ENCODE measurements at places on chromosomes 5 and 9.

- no peak for DNase-seq
Measured at GRCh38 chr5:75985077-75985476, 98.1 kb upstream of the SV2C start.

DNA sequence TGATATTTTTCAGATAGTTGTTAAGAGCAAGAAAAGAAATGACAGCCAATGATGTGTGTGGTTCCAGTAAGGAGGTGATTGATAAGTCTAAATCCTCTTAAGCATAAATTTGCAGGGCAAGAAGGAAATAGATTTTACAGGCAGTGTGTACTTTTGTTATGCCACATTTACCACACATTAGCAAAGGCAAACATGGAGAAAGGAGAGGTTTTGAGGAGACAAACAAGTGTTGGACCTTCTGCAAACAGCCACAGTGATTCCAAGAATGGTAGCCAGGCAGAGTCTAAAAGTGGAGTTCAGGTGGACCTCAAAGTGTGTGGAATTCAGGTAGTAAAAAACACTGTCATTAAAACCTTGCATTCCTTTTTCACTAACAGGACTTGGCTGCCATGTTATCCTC lies 295.9 kb upstream of the ITGA1 start:
- no peak for DNase-seq

GRCh38 chr9:35845824-35846771 lies 17.1 kb downstream of the TMEM8B start:
- DNase-seq: peak; percentile 69

DNA sequence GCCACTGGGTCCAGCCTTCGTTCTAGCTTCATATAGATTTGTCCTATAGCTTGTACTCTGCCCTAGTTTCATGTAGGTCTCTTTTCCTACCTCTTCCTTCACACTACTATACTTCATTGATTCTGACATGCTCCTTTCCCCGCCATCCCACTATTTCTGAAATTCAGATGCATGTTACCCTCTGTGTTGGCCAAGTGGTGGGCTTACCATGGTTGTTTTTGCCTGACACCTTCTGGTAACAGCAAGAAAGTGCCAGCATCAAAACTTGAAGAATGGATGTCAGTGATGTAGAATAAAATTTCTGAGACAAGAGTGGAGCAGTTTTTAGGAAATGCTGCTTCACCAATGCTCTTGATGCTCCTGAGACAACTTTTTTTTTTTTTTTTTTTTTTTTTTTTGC lies 19.5 kb upstream of the SERINC5 start:
- no peak for DNase-seq

DNA sequence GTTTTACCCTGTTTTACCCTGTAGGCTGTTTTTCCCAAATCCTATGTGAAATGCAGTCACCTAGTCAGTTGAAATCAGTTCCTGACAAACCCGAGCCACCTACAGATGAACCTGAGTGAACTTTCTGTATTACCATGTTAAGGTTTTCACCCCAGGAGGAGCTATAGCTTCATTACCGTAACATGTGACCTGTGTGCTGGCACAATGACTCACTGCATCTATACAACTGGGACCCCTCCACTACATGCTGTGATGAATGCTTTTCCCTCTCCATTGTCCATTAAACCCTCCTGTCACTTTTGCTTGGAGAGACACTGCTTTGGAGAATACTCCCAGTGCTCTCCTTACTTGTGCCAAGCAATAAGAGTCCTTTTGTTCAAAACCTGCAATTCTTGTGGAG lies 1974.8 kb downstream of the EFNA5 start:
- no peak for DNase-seq

- no peak for DNase-seq
Measured at GRCh38 chr9:33166231-33167083, 679 bp downstream of the B4GALT1 start.

DNA sequence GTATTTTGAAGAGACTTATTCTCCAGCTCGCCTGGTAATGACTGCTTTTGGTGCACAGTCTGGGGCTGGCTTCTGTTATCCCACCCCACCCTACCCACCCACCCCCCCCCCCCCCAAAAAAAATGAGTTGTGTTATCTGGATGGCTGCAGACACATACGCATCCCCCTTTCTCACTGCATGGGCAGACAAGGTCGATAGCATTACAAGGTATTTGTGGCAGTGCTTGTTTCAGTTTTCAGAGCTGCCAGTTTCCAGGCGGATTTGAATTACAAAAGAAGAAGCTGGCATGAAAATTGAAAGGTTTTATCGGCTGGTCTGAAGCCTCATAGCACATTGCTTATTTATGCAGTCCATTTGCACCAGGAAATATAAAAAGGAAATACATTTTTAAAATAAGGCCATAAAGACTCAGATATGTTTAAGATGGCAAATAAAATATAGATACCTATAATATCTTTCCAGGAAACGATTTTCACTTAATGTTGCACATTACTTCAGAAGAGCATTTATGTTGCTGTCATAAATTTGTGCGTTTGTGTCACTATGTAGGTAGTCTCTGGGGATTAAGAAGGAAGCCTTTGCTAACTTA lies 85.1 kb upstream of the GRHPR start:
- DNase-seq: no peak

DNA sequence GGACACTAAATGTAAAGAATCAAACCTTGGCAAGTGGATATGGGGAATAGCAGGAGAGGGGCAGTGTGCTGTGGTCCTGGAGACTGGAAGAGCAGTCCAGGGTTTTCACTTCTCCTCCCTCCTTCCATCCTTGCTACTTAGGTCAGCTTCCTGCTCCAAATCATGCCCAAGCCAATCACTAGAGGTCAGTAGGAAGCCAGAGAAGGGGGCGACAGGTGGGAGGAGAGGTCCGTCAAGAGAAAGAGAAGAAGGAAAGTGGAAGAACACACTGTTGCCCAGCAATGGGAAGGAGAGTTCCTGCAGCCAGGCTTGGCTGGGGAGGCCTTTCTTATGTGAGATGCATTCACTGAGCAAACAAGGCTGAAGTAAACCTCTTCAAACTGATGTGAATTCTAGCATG lies 289.6 kb downstream of the DTWD2 start:
- DNase-seq: peak; percentile 61

DNA sequence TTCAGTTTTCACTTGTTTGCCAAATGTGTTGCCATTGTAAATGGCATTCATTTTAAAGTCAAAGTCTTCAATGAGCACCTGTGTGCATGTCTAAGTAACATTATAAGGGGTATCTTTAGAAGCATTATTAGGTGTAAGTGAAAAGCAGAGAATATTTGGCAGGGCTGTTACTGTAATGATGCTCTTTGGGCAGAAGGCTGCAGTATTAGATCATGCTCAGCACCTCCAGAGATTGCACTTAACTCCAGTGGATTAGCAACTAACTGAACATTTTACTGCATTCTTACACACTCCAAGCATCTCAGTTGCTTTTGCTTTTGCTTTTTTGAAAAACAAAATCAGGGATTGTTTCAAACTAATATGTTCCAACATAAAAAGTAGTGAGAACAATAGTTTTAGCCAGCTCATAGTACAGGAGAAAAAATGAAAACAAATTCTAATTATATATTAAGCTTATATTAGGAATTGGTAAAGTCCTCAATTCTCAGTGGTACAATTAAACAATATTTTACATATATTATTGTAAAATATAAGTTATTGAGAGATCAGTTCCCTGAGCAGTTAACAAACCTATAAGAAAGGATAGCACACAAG lies 1740.9 kb upstream of the CDH9 start:
- DNase-seq: no peak

DNA sequence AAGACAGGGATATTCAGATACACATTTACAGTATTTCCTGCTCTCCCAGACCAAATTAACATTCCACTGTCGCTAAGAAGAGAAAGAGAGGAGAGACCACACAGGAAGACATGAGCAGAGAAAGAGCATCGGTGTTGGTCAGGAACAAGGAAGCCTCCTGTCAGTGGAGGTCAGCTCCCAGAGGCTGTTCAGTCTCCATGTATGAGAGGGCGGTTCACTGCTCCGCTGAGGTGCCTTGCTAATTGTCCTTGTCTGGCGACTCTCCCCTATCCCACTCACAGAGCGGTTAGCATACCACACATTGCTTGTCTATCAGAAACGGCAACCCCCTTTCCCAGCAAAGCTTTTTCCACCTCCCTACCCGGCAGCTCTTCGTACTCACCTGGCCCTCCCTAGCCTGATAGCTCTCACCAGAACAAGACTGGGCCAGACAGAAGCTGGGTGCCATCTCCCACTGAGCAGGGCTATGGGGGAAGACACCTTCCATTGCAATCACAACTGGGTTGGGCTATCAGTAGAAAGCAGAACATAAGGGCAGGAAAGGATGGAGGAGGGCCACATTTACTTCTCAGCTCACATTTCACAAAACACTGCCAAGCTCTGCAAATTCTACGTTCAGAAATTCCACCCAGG lies 58.6 kb upstream of the LMNB1 start:
- peak; percentile 99 for DNase-seq

DNA sequence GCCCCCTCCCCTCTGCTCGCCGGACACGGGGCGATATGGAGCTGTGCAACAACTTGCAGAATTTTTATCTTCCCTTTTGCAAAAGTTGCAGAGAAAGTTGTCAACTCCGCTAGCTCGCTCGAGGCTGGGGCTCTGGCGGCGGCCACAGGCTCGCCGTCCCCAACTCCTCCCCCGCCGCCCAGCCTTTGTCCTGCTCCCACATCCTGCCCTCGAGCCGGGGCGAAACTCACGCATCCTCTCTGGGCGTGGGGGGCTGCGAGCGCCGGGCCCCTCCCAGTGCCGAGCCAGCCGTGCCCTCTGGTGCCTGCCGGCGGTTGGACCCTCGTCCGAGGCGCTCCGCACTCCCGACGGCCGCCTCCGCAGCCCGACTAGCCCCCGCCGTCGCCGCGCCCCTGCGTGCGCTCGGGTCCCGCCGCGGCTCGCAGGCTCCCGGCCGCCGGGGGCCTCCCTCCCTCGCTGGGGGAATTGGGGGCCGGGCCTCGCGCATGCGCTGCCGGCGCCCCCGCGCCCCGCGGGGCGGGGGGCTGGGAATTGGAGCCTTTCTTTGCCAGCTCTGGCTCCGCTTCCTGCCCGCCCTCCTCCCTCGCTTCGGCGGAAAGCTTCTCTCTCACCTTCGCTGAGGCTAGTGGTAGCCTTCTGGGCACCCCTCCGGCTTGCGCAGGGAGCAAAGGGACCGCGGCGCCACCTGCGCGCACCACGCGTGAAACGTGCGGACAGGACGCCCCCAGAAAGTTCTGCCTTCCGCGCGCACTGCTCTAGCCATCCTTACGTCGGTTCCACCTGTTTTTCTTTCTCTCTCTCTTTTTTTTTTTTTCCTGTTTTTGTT lies at the start of gene CCNJL:
CCNJL (minus strand) TSS at position 431 of the 826 bp plus-strand sequence. CDS start 641 bp downstream, outside the sequence.
- peak; percentile 87 for DNase-seq

GRCh38 chr5:148791334-148791667 lies 35.1 kb upstream of the ADRB2 start:
- DNase-seq: no peak

GRCh38 chr9:89440548-89440947 lies 57.4 kb downstream of the SEMA4D start:
- DNase-seq: no peak

DNA sequence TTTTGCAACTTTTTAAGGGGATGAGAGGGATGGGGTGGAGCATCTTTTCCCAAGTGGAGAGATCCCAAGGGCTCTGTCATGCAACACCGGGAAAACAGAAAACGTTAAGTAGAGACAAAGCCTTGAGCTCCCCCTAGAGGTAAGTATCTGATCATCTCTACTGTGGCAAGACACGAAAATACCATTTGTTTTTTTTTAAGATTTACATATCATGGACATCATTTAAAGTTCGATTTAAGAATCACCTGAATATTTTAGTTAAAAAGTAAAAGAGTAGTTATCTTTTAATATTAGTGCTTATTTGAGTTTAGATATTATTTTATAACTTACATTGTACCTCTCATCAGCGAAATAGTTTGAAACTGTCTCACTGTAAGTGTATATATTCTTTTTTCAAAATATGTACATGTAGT lies 200.4 kb downstream of the LRRC70 start:
- peak; percentile 54 for DNase-seq

GRCh38 chr9:108043585-108043984 lies 554.0 kb upstream of the KLF4 start:
- DNase-seq: no peak

- no peak for DNase-seq
Measured at GRCh38 chr9:6658628-6659353, 13.3 kb upstream of the GLDC start.

GRCh38 chr9:76827296-76828080 lies 63.2 kb downstream of the PCA3 start:
- no peak for DNase-seq

DNA sequence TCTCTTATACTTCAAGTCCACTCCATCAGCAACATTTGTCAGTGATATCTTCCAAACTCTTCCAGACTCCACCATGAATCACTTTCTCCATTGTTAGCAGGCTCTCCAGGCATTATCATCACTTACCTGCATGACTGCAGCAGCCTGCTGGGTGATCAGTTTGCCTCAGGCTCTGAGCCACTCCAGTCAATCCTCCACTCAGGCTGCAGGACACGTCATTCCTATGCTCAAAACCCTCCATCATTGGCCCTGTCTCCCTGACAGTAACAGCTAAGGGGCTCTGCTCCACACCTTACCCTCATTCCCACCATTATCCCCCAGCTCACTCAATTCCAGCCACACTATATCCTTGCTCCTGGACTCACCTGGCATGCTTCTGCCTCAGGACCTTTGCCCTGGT lies 10.7 kb downstream of the DIRAS2 start:
- peak; percentile 84 for DNase-seq

GRCh38 chr9:35488566-35489312 lies 1.2 kb upstream of the RUSC2 start:
- DNase-seq: no peak

GRCh38 chr9:18451406-18451805 lies 22.5 kb upstream of the ADAMTSL1 start:
- no peak for DNase-seq

GRCh38 chr9:893115-893514 lies 51.6 kb downstream of the DMRT1 start:
- DNase-seq: no peak

DNA sequence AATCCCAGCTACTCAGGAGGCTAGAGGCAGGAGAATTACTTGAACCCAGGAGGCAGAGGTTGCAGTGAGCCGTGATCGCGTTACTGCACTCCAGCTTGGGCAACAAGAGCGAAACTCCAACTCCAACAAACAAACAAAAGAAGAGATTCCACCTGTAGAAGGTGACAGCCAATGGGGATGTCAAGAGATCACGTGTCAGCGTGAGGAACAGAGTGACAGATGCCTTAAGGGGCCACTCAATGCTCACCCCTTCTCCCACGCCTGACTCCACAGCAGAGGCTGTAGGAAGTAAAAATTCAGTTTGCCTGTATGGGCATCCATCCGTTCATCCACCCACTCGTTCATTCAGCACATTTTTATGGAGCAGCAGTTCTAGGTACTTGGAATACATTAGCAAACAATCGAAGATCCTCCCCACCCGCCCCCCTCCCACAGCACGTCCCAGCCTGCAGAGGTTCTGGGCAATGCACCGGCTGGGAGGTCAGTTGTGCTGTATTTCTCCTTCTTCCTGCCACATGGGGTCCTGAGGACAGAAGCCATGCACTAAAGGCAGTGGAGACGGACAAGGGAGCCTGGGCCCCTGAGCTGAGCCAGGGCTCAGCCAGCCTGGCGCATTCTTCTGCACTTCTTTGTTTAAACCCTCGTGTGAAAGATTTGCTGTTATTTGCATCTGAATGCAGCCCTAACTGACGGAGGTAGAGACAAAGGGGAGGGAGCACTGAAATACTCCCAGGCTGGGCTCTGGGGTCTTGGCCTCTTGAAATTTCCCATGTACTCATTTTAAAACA lies 11.3 kb upstream of the RNF130 start:
- DNase-seq: no peak

GRCh38 chr5:41903382-41903891 lies 707 bp upstream of the RIMOC1 start:
- no peak for DNase-seq

Data from islet precursor cell (in vitro differentiated cells).